KBM-7 (cell line): ENCODE measurements at places on chromosomes 2 and 18.
A peak's percentile ranks its signal among the peaks of the same experiment; 100 is the strongest.

- no peak for DNase-seq
These were observed 328.2 kb downstream of the DLGAP1 start for GRCh38 chr18:4126939-4127338.

GRCh38 chr2:100862081-100862480, 42.1 kb downstream of the NPAS2 start:
- no peak for DNase-seq

- DNase-seq = peak; percentile 28
These were observed 313.8 kb downstream of the PDE11A start for GRCh38 chr2:177758591-177759371.

GRCh38 chr2:161283926-161284325, 24.3 kb upstream of the PSMD14 start:
- no peak for DNase-seq

GRCh38 chr2:86254576-86255538, 55.6 kb downstream of the MRPL35 start:
- no peak for DNase-seq

- DNase-seq = no peak
These were observed 101.1 kb downstream of the ZBTB7C start for GRCh38 chr18:48308027-48308635.

DNA sequence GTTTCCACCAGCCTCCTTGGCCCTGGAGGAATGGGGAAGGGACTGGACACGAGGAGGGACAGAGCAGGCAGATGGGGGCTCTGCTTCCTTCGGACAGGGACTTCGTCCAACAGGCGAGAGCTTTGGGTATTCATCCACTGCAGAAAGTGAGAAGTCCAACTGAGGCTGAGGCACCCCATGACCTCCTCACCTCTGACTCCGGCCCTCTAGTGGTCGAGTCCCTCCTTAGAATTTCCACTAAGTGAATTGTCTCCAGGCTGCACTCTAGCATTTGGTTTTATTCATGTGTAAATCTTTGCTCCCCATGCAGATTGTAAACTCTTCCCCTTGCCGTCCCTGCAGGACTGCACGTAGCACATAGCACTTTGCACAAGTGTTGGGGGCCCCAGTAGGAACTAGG, 75.6 kb downstream of the TMEM247 start:
- no peak for DNase-seq

DNA sequence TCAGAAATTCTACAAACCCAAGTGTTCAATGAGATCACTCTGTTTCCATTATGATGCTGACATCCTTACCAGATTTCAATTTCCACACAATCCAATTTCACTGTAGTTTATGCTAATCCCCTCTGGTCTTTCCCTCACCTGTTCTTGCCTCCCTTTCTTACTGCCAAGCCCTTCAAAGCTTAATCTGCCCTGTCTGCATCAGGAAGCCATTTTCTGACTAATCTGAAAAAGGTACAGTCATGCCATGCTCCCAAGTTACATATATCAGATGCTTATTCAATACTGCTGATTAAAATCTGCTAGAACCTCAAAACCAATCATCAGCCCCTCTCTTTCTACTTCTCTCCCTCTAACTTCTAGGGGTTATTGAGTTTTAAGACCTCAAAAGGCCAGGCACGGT, 8.9 kb downstream of the KRTCAP3 start:
- no peak for DNase-seq

GRCh38 chr2:44793322-44793870, 148.1 kb upstream of the SIX3 start:
- peak; percentile 52 for DNase-seq

- peak; percentile 67 for DNase-seq
These were observed 48.9 kb downstream of the PAX8 start for GRCh38 chr2:113229795-113230194.

DNA sequence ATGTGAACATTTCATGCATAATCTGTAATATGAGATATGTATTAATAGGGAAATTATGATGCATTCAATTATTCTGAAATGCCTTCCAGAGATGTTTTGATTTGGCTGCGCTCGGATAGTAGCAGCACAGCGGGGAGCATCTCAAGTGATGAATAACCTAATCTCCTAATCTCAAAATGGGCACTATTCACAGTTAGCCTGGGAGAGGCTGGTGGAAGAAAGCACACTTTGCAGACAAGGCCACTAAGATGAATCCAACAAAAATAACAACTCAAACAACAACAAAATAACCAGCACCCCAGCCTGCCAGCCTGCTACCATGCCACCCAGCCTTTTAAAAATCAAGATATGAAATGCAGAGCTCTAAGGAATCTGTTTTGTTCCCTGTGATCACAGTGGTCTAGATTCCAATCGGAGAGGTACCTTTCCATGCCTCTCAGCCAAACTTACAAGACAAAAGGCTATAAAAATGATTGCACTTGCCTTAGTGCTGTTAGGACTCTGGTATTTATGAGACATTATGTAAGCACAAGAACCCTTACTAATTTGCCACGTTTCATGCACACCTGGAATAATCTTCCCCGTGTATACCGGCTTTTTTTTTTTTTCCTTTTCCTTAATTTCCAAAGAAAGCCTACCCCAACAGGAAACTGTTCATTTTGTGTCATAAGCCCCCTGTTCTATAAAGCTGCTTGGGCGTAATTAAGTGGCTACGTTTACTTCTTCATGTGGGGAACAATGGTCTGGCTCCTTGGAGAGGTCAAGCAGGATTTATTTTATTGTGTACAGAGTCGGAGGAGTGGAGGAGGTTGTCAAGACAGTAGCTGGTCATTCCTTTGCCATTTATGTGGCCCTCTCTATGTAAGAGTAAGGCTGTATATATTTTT, 526.9 kb upstream of the FANCL start:
- no peak for DNase-seq

DNA sequence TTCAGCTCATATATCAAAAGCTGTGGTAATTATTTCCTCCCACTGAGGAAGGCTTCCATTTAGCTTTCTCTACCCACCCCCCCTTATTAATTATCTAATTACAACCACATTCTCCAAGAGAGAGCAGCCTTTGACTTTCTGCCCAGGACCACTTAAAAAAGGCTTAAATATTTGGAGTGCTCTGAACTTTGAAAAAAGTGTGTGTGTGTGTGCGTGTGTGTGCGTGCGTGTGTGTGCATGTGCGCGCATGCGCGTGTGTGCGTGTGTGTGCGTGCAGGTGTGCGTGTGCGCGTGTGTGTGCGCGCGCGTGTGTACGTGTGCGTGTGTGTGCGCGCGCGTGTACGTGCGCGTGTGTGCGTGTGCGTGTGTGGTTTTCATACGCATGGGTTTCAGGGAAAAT, 57.8 kb downstream of the TWIST2 start:
- DNase-seq = no peak

DNA sequence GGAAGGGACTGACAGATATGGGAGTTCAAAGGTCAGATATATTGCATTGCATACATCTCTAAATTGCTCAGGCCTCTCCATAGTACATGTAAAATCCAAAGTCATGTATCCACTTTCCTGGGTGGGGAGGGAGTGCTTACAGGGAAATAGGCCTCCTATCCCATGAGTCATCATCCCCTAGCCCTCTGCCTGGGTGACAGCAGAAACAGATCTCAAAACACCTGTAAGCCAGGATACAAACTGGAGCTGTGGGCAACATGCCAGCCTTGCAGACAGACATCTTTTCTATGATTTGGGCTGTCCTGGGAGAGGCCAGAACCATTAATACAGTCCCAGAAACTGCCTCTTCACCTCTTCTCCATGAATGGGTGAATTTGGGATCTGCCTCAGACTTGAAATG, 4.8 kb downstream of the ALK start:
- no peak for DNase-seq

GRCh38 chr2:202608142-202608852, 26.5 kb upstream of the FAM117B start:
- peak; percentile 64 for DNase-seq

GRCh38 chr2:187934236-187934635, 357.4 kb upstream of the GULP1 start:
- no peak for DNase-seq

GRCh38 chr2:31020713-31021112, 117.5 kb downstream of the GALNT14 start:
- DNase-seq = no peak

GRCh38 chr2:201191132-201191875, 8.4 kb downstream of the CASP10 start:
- peak; percentile 31 for DNase-seq

- no peak for DNase-seq
These were observed 116.3 kb downstream of the LRP1B start for GRCh38 chr2:142014536-142014935.

DNA sequence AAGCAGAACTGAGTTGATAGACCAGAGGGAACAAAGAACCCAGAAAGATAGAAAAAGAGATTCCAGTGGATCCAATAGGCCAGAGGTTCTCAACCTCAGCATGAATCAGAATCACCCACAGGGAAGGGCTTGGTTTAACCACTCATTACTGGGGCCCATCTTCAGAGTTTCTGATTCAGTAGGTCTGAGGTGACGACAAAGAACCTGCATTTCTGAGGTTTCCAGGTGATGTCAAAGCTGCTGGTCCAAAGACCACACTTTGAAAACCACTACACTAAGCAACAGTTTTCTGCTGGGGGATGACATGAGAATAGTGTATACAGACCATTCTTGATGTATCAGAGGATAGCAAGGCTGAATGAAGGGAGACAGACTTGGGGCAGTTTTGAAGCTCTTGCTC, 296.9 kb upstream of the STON1 start:
- DNase-seq = no peak

- DNase-seq = no peak
These were observed 14.3 kb upstream of the TRIB2 start for GRCh38 chr2:12702168-12703121.

GRCh38 chr2:173741759-173742158, 223.4 kb downstream of the SP3 start:
- DNase-seq = no peak

DNA sequence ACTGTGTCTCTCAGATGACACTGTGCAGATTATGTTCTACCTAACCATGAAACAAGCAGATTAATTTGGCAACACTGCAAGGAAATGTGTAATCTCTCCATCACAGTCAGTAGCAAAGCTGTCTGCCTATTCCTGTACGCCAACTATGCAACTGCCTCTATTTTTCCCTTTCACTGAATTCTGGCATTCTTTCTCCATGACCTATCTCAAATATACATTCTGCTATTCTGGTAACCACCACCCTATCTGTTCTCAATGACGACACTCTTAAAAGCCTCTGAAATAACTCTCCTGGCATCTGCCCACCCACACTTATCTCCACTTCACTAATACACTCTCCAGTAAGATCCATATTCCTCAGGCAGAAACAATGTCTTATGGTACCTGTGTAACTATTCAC, 78.7 kb downstream of the ABCA12 start:
- no peak for DNase-seq

DNA sequence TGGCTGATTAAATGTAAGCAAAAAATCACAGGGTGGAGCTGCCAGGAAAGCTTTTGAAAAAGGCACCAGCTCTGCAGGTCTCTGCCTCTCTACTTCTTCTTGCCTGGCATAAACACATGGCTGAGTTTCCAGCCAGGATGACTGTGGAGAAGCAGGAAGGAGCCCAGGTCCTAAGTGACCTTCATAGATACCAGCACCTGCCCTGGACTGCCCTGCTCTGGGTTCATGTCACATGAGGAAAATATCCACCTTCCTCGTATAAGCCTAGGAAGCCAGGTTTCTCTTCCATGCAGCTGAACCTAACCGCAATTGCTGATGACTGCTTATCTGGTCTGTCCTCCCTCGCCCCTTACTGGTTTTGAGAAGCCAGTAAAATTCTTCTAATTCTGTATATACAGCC, 47.8 kb upstream of the CREB1 start:
- peak; percentile 44 for DNase-seq
